ENCODE measurements at places on chromosomes 6 and 20.
A peak's percentile ranks its signal among the peaks of the same experiment; 100 is the strongest.

DNA sequence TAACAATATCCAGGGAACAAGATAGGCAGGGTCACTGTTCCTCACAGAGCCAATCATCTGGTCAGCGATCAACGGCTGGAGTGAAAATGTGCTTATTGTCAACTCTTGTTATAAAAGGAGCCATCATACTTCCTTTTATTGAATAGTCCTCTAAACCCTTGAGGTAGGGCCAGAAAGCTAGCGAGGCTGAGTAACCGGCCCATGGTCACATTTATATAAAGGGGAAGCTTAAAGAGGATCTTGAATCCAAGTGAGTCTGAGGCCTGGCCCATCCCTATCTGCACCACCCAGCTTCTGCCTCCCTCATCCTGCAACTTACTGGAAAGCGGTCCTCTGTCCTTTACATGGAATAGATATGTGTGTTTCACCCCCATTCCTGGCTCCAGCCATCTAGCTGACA is 9.5 kb downstream of the PHACTR3 start:
- no peak for DNase-seq

DNA sequence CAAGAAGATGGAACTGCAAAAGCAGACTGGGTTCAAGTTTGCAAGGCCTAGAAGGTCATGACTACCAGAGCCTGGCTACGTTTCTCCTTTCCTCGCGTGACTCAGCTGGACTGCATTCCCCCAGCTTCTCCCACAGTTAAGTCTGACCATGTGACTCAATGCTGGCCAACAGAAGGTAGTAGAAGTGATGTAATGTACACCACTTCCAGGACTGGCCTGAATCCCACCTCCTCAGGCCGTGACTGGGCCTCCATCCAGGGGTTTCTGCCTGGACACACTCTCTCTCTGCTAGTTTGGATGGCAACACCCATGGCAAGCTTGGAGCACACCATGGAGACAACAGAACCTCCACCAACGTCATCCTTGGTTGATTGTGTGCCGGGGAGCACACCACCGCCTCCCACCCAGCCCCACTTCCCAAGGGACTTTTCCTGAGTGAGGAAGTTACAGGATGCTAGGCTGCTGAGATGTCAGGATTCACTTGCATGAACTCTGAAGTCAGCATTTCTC is 112.0 kb upstream of the CDYL start:
- no peak for DNase-seq

DNA sequence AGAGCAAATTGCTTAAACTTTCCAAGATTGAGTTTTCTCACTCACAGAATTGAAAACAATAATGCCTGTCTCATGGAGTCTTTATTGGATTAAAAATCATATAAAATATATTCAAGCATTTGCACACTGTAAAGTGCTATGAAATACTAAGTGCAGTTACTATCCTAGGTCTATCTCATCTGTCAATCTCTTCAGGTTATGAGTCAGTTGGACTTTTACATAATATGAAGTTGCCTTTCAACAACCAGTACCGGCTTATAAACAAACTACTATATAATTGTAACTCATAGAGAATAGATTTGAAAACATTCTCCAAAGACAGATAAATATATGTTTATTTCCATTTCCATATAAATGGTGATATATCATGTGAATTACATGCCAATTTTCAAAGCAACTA is 20.4 kb upstream of the GSTA4 start:
- DNase-seq, result no peak

DNA sequence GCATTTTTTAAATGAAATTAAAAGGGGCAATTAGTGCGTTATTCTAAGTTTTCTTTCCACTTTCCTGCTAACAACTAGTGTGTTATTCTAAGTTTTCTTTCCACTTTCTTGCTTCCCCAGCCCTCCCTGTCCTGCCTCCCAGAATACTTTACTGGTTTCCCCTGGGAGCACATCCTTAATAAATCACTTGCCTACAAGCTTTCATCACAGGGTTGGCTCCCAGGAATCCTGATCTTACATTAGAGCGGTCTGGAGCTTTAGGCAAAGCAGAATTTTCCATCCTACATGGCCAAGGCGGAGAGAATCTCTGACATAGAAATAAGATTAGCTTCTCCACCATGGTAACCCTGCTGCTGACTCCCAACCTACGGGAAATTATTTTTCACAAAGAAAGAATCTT is 150.4 kb downstream of the BFSP1 start:
- no peak for DNase-seq

DNA sequence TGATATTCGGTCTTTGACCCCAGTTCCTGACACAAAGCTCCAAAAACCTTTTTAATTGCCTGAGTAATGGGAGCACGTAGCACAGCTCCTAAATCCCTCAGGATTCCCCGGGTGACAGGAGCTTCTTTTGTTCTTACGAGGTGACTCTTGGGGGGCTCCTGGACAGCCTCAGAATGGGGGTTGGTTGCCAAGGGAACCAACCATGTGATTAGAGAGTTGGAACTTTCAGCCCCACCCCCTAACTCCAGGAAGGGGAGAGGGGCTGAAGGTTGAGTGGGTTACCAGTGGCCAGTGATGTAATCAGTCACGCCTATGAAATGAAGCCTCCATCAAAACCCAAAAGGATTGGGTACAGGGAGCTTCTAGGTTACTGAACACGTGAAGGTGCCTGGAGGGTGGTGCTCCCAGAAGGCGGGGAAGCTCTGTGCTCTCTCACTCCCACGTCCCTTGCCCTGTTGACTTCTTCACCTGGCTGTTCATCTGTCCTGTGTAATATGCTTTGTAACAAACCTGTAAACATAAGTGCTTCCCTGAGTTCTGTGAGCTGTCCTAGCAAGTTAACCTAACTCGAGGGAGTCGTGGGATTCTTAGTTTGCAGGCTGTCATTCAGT is 89.5 kb downstream of the CHMP4B start:
- no peak for DNase-seq

DNA sequence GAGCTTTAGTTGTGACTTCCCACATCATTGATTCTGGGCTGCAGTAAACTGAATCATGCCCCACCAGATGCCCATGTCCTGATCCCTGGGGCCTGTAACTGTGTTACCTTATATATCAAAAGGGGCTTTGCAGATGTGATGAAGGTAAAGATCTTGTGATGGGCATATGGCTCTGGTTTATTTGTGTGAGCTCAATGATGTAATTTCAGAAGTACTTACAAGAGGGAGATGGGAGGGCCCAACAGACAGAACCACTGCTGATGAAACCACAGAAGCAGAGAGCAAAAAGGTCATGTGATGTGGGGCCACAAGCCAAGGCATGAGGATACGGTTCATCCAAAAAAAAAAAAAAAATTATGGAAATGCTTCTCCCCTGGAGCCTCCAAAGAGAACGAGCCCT is 118.7 kb downstream of the TOX2 start:
- DNase-seq, result no peak

DNA sequence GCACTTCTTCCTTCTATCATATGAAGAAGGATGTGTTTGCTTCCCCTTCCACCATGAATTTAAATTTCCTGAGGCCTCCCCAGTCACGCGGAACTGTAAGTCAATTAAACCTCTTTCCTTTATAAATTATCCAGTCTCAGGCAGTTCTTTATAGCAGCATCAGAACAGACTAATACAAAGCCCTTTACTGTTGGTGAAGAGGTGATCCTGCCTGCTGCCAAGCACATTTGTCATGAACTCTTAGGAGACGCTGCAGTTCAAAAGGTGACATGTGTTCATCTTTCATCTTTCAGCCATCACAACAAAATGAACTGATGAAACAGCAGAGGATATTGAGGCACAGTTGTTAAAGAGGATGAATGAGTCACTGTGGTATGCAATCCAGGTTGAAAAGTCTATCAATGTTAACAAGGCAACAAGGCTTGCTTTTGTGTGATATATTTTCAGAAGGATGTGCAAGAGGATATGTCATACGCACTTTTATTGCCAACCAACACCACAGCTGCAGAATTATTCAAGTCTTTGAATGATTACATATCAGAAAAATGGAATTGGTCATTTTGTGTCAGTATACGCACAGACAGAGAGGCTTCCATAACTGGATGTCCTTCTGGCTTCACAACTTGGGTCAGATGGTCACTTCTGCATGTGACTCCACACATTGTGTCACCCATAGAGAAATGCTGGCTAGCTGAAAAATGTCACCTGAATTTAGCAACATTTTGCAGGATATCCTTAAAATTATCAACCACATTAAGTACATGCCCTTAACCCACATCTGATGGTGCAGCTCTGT is 52.4 kb upstream of the PLN start:
- no peak for DNase-seq

GRCh38 chr6:55286824-55287223 is 40.4 kb upstream of the GFRAL start:
- DNase-seq, result no peak

DNA sequence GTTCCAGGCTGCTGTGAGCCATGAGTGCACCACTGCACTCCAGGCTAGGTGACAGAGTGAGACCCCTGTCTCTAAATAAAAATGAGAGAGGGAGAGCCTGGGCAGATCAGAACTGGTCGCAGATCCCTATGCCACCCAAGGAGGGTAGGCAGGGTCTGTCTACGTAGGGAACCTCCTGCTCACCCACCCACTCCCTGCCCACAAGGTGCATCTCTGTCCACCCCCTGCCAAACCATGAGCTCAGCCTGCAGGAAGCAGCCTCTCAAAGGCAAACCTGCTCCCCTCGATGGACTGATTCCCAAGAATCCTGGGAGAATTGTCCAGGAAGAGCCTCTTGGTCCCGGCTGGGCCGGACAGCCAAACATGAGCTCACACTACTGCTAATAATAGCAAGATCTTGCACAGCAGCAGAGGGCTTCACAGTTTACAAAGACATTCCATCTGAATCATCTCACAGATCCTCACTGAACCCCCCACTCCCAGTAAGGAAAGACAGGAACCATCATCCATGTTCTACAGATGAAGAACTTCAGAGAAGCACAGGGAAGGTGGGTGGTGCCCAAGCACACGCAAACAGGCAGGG is 27.8 kb upstream of the TLDC2 start:
- DNase-seq, result no peak

- peak; percentile 42 for DNase-seq
These were observed 584 bp downstream of the LYRM4 start for GRCh38 chr6:5260111-5260620.

DNA sequence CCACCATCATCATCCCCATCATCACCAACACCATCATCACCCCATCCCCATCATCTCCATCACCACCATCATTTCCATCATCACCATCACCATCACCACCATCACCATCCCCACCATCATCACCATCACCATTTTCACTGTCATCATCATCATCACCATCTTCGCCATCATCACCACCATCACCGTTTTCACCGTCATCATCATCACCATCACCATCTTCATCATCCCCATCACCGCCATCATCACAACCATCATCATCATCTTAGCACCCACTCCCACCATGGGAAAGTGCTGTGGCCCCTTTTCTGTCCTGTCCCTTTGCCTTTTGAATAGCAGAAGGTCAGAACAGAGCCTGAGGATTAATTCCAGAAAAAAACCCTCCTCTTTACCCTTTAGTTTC is 28.5 kb upstream of the GATA5 start:
- DNase-seq, result no peak

DNA sequence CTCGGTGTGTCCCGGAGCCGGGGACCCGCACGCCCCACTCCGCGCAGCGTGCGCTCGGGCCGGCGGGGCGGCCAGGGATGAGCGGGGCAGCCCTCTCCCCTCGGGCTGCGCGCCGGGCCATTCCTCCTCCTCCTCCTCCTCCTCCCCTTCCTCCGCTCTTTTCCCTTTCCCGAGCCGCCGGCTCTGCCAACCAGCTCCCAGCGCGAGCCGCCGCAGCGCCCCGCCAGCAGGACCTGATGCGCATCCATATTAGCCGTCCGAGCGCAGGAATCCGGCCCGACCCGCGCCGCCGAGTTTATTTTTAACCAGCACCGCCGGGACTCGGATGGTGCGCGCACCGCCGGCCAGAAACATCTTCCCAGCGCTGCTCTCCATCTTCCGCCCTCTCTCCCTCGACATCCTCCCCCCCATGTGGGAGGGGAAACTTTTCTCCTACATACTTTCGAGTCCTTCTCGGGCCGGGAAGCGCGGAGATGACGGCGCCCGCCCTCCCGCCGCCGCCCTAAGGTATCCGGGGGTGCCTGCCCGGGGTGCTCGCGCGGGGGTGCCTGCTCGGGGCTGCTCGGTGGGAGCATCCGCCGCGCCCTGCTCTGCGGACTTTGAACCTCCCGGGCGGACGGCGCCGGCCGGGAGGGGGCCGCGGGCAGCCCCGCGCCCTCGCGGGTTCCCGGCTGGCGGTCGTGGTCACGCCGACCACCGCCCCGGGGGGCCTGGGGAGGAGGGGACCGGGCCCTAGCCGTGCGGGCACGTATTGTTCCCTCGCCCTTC is 619 bp downstream of the RREB1 start:
- DNase-seq, result peak; percentile 19

- DNase-seq, result no peak
These were observed 38.3 kb upstream of the ID1 start for GRCh38 chr20:31566658-31567379.

GRCh38 chr6:1379017-1379787 is 10.2 kb upstream of the FOXF2 start:
- no peak for DNase-seq

GRCh38 chr20:42914302-42914701 is 275.4 kb downstream of the PTPRT start:
- DNase-seq, result no peak

DNA sequence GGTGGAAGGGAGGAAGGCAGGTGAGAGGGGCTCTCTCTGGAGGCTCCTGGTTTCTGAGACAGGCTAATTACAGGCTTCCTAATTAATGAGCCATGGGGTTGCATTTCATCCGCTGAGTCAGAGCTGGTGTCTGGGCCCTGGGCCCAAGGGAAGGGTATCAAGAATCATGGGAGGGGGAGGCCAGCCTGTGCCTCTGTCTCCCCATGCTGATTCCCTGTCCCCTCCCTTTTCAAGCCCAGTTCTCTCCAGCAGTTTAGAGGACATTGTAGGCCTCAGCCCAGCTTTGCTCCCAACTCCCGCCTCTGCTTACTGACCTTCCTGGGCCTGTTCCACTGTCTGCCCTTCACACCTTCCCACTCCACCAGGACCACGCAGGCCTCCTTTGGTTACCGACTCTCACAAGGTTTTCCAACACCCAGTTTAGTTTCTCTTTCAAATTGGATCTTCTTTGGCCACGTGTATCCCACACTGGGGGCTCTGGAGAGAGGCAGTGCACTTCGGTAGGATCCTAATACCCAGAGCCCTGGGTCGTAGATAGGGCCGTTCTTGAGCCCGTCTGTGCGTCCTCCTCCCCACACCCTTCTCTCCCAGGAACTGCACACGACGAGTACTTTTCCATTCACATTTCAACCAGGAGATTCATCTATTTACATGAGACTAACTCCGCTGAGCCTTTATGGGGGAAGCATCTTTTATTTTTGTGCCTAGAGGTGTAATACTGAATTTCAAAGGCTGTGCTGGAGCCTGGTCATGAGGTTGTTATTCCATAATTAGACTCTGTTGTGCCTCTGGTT is 18.2 kb upstream of the AVP start:
- DNase-seq, result no peak

DNA sequence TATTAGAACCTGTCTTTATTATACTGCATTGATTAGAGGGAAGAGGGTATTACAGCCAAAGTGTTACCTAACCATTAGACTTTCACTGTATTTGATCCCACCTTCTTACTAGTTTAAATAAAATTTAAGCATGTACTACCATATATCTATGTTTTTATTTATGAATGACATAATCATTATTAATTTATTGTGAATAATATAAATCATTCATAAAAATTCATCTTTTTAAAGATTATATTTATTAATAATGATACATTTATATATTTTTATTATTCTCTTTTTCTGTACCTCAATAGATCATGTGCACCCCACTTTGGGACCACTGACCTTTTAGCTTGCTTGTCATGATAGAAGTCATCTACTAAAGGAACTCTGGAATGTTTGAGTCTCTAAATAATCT is 223.5 kb upstream of the MARCKS start:
- DNase-seq, result no peak

Measured in activated CD8-positive, alpha-beta memory T cell treated with anti-CD3 and anti-CD28 coated beads for 48 hours (primary cell).